ENCODE measurements at places on chromosomes 4 and X. TPM values are rescaled to one million over a fixed set of nuclear protein-coding genes. Genes with fewer than 3 reads are reported as not detected.

GYG2 gene
- 52.8 TPM for total RNA-seq

APBB2 gene
- total RNA-seq: 49.0 TPM

CSAG3 gene
- total RNA-seq: 14.1 TPM

KLKB1 gene
- 10.1 TPM for total RNA-seq

FGFBP2 gene
- total RNA-seq: 0.24 TPM

VEGFC gene
- total RNA-seq: 0.61 TPM

GC gene
- total RNA-seq: 1.9 TPM
